Aorta (tissue), 5 donors: ENCODE measurements at places on chromosomes 2 and 18. TPM values are rescaled to one million over a fixed set of nuclear protein-coding genes. Genes with fewer than 3 reads are reported as not detected.

GRCh38 chr2:43899589-43899988, 60.8 kb downstream of the ABCG8 start:
- H3K4me1 ChIP-seq: no peaks in the 10 kb centered on the region
- H3K36me3 ChIP-seq: peaks cover 3% of the 10 kb centered on the region
- no peak overlapping the region for H3K4me3 ChIP-seq
- H3K27ac ChIP-seq: no peak overlapping the region
- no peaks in the 10 kb centered on the region for H3K27me3 ChIP-seq
- DNase-seq: no peak

DNA sequence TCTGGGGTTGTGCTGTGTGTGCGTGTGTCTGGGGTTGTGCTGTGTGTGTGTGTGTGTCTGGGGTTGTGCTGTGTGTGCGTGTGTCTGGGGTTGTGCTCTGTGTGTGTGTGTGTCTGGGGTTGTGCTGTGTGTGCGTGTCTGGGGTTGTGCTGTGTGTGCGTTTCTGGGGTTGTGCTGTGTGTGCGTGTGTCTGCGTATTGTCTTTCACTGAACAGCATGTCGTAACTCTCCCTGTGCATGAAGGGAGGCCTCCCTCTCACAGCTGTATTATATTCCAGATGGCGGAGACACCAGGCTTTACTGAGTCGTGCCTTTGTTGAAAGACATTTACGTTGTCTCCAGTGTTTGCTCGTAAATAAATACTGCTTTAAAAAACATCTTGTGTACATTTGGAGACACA, 5.9 kb downstream of the ACKR3 start:
- no peaks in the 10 kb centered on the region for H3K27me3 ChIP-seq
- peaks cover 13% of the 10 kb centered on the region for H3K4me1 ChIP-seq
- H3K36me3 ChIP-seq: no peaks in the 10 kb centered on the region
- no peak overlapping the region for H3K4me3 ChIP-seq
- DNase-seq: no peak

DNA sequence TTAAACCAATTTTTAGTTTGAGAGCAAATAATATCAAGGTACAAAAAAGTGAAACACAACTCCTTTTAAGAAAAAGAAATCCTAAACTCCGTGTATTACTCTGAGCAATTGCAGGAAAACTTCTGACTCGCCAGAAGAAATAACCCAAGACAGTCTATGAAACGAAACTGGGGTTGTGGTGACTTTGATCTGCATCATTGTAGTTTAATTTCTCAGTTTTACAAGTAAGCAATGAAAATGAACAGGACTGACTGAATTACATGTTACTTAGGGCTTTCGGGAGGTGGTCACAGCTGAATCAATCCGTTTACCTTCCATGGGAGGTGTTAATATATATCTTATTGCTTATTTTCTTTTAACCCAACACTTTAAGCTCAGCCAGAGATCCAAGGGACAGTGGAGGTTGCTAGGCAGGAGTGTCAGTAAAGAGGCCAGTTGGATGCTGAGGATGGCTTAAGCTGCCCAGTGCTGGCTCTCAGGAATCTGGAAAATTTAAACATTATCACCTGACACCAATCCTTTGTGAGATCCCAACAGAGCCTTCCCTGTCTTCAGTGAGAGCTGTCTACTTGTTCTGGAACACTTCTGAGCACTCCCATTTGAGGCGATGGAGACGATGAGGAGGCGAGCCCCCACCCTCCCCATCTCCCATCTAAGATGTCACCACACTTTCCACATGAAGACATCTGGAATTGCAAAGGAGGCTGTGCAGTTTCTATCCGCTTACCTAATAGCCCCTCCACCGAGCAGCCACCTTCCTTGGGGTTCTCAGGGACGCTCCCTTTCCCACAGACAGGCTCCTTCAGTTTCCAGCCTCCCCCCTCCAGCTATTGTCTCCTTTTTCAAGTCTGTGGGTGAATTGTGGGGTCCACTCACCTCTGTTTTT, 3.6 kb upstream of the RAB31 start:
- no peaks in the 10 kb centered on the region for H3K27me3 ChIP-seq
- H3K36me3 ChIP-seq: no peaks in the 10 kb centered on the region
- no peak for DNase-seq
- no peak overlapping the region for H3K4me3 ChIP-seq
- no peaks in the 10 kb centered on the region for H3K4me1 ChIP-seq

D2HGDH gene
- 4.1 TPM for polyA plus RNA-seq

- no peak for DNase-seq
- no peaks in the 10 kb centered on the region for H3K4me1 ChIP-seq
- H3K4me3 ChIP-seq: no peak overlapping the region
- H3K27ac ChIP-seq: no peak overlapping the region
- H3K27me3 ChIP-seq: no peaks in the 10 kb centered on the region
These were observed 77.3 kb downstream of the GAREM1 start for GRCh38 chr18:32393407-32393806.

- no peak for DNase-seq
- H3K4me1 ChIP-seq: peaks cover 4% of the 10 kb centered on the region
- no peaks in the 10 kb centered on the region for H3K36me3 ChIP-seq
- H3K27ac ChIP-seq: no peak overlapping the region
These were observed 49.8 kb upstream of the NAB1 start for GRCh38 chr2:190599073-190599472.

DNA sequence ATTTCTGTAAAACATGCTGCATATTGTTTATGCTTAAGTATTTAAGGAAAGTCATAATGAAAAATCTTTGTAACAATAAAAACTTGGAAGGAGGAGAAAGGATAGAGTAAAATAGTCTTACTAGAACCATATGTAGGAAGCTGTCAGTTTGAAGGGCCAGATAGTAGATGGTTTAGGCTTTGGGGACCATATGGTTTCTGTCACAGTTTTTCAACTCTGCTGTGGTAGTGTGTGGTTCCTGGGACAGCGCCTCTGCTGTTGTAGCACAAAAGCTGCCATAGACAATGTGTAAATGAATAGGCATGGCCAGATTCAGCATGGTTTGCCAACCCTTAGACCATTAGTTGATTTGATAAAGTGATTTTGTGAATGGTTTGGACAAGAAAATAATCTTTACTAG, 75.5 kb downstream of the SLC39A10 start:
- no peaks in the 10 kb centered on the region for H3K4me1 ChIP-seq
- H3K27me3 ChIP-seq: no peaks in the 10 kb centered on the region
- H3K4me3 ChIP-seq: no peak overlapping the region
- no peak overlapping the region for H3K27ac ChIP-seq
- peaks cover 6% of the 10 kb centered on the region for H3K36me3 ChIP-seq

GRCh38 chr2:120398996-120399888, 53.3 kb downstream of the INHBB start:
- H3K4me3 ChIP-seq: no peak overlapping the region
- H3K36me3 ChIP-seq: no peaks in the 10 kb centered on the region
- H3K27me3 ChIP-seq: no peaks in the 10 kb centered on the region
- no peak overlapping the region for H3K27ac ChIP-seq
- H3K4me1 ChIP-seq: no peaks in the 10 kb centered on the region

GRCh38 chr2:67993329-67993728, 69.5 kb downstream of the C1D start:
- no peaks in the 10 kb centered on the region for H3K36me3 ChIP-seq
- H3K27ac ChIP-seq: no peak overlapping the region
- H3K27me3 ChIP-seq: no peaks in the 10 kb centered on the region
- DNase-seq: no peak

DNA sequence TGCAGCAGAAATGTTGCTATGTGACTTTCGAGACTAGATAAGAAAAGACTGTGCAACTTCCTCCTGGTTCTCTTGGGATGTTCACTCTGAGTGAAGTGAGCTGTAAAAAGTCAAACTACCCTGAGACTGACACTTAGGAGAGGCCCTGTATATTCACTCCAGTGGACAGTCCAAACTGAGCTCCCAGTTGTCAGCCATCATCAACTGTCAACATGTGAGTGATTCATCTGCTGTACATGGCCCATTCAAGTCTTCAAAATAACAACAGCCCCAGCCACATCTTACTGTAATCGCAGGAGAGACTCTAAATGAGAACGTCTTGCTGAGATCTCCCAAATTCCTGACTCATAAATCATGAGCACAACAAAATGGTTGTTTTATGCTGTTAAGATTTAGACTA, 8.5 kb upstream of the UNC80 start:
- H3K4me3 ChIP-seq: no peak overlapping the region
- no peaks in the 10 kb centered on the region for H3K27me3 ChIP-seq
- no peak overlapping the region for H3K27ac ChIP-seq

- peaks cover 1% of the 10 kb centered on the region for H3K4me1 ChIP-seq
- DNase-seq: no peak
- H3K27ac ChIP-seq: no peak overlapping the region
- no peak overlapping the region for H3K4me3 ChIP-seq
- no peaks in the 10 kb centered on the region for H3K27me3 ChIP-seq
These were observed 69.9 kb downstream of the LIMS1 start for GRCh38 chr2:108604196-108604595.
